Activated naive CD8-positive, alpha-beta T cell treated with anti-CD3 and anti-CD28 coated beads, Interleukin-2, amount 50 U/mL, for 16 hours (primary cell): ENCODE measurements at places on chromosomes 12 and 14.

DNA sequence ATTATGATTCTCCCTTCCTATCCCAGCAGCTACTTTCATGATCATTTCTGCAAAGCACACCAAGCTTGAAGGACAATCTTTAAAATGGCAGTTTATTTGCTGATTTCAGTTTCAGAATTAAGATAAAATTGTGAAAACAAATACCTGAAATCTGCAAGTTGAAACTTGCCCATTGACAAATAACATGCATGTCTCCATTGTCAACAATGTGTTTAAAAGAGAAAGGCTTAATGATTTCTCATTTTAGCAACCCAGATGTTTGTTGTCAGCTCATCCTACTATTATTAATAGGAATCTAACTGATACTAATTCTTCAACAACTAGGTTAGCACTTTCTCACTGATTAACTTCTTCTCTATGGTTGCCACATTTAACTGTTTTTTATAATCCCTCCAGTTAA lies 474.6 kb downstream of the PRKD1 start:
- DNase-seq = no peak

GRCh38 chr14:73789989-73790581 lies 61.5 kb upstream of the PTGR2 start:
- no peak for DNase-seq

GRCh38 chr14:50795909-50796308 lies 35.1 kb downstream of the NIN start:
- no peak for DNase-seq

- DNase-seq = no peak
Observed at GRCh38 chr14:24065408-24065807, 6.0 kb upstream of the CPNE6 start.

DNA sequence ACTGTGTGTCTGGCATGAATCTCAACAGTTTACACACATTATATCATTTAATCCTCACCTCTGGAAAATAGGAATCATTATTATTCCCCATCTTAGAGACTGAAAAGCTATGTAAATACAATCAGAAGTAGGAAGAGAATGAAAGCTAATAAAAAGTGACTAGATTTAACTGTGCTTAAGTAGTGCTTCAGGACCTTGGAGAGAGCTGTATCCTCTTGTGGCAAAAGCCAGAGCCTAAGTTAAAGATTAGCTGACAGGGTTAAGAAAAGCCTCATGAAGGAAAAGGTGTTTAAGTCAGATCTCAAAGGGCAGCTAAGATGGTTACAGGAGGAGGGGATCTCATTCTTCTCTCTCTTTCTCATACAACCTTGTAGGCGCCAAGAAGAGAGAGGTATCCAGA lies 65.3 kb upstream of the TMEM233 start:
- no peak for DNase-seq
